Stimulated activated CD4-positive, alpha-beta T cell treated with anti-CD3 and anti-CD28 coated beads, Interleukin-2, amount 100 ng/mL, for 48 hours (primary cell): ENCODE measurements at places on chromosomes 1 and 21.

DNA sequence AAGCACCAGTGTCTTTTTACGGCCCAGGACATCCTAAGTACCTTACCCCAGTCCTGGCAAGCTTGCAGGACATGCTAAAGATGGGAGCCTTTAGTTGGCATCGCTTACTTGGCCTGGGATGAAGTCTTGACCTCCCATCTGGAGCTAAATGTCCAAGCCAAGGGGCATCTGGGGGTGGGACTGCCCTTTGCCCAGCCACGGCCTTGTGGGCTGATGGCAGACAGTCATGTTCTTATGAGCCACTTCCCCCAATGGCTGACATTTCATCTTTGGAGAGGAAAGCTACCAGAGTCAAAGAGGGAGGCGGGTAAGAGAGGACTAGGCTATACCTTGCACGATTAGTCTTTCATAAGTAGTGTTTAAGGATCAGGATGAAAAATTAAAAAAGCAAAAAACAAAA lies 32.2 kb downstream of the OPTC start:
- no peak for DNase-seq

- no peak for DNase-seq
Measured at GRCh38 chr21:19275065-19275464, 871.5 kb upstream of the TMPRSS15 start.

GRCh38 chr1:234307726-234308125 lies 65.5 kb upstream of the COA6 start:
- no peak for DNase-seq

GRCh38 chr1:109240158-109241152 lies 8.9 kb upstream of the CELSR2 start:
- no peak for DNase-seq

DNA sequence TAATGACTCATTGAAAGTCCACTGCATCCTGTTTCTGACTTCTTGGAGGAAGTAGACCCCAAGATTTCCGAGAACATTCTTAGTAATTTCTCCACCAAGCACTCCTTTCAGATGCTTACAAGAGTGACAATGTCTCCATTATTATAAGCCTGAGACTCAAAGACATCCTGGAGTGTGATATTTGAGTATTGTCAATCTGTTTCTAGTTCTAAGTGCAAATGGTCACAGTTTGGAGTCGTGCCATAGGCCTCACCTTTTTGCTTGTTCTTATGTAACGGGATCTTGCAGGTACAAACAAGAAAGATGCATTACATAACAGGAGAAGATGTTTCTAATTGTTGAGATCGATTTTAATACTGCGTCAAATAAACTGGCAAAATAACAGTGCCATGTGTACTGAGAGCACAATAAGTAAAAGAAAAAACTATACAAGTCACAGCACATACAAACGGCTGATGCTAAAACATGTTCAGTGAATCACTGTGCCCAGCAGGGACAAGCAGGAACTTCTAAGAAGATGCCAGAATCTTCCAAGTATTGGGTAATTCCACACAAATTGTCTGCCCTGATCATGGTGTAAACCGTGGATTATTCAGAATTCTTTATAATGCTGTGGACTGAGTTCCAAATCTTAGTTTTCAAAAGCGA lies 54.1 kb downstream of the CD2 start:
- DNase-seq: no peak

- DNase-seq: no peak
Measured at GRCh38 chr1:55155522-55155921, 59.6 kb downstream of the USP24 start.

DNA sequence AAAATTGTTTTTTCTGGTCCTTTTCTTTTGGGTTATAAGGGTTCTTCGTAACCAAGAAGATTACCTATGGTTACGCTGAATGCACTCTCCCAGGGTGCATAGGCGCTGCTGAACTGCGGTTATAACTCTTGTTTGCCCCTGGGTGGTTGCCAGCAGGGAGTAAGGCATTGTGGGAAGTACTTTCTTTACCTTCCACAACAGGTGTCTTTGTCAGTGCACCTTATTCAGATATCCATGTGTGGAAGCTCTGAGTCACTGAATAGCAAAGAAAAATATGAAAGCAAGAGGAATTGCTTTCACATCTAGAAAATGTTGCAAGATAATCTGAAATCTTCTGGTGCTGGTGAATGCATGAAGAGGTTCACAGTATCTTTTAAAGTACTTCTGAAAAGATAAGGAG lies 124.4 kb upstream of the CACYBP start:
- no peak for DNase-seq

- no peak for DNase-seq
Measured at GRCh38 chr21:35408401-35408800, 359.3 kb upstream of the RUNX1 start.
